Spleen (tissue), 13 donors: ENCODE measurements at places on chromosomes 6 and 20.
A peak's percentile ranks its signal among the peaks of the same experiment; 100 is the strongest.

DNA sequence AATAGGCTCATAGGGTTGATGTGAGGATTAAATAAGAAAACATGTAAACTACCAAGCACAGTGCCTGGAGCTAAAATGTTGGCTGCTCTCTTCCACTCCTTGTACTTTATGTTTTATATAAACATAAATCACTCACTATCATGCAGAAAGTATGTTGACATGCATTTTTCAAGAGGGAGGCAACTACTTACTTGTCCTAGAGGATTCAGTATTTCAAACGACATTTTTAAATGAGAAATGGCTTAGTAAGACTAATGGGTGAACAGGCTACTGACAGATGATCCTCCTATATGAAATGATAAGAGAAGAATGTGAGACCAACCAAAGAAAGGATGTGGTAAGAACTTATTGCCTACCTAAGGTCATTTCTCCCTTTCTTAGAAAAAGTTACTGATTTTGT, 21.0 kb downstream of the LATS1 start:
- no peak for DNase-seq

GRCh38 chr20:18138639-18139583, 1.2 kb downstream of the KAT14 start:
- DNase-seq = no peak

- DNase-seq = no peak
Observed at GRCh38 chr6:161164182-161164625, 109.7 kb downstream of the AGPAT4 start.

- no peak for DNase-seq
Observed at GRCh38 chr20:20203784-20204183, 151.5 kb downstream of the CFAP61 start.

DNA sequence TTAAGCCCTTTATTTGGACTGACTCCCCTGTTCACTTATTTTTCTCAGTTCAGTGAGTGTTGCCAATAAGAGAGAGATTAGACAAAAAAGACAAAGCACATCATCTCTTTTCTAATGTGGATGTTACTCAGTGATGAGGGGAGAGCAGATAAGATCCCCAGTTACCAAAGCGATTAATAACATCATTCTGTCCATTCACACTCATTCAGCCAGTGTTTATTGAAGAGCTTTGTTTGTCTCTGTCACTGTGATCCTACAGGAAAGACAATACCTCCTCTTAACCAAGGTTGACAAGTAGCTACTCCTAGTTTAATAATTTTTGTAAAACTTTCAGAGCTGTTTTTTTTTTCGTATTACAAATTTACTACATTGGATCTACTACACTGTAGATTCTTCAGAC, 163.0 kb downstream of the EYA4 start:
- no peak for DNase-seq

GRCh38 chr6:139030228-139030963, 1.9 kb downstream of the ABRACL start:
- no peak for DNase-seq

GRCh38 chr20:50516180-50516934, 6.2 kb downstream of the PTPN1 start:
- DNase-seq = no peak

GRCh38 chr6:121639021-121639420, 203.6 kb downstream of the GJA1 start:
- no peak for DNase-seq

DNA sequence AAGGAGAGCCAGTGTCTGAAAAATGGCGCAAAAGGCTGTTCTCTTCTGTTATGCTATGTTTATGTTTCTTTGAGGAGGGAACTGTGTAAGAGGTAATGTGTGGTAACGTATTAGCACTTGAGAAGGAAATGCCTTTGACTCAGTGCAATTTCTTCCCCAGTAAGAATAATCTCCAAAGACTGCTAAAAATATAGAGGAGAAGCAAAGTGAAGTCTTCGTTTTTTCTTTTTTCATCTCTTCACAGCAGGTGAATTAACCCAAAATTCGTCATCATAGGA, 47.1 kb upstream of the IFNGR1 start:
- no peak for DNase-seq

DNA sequence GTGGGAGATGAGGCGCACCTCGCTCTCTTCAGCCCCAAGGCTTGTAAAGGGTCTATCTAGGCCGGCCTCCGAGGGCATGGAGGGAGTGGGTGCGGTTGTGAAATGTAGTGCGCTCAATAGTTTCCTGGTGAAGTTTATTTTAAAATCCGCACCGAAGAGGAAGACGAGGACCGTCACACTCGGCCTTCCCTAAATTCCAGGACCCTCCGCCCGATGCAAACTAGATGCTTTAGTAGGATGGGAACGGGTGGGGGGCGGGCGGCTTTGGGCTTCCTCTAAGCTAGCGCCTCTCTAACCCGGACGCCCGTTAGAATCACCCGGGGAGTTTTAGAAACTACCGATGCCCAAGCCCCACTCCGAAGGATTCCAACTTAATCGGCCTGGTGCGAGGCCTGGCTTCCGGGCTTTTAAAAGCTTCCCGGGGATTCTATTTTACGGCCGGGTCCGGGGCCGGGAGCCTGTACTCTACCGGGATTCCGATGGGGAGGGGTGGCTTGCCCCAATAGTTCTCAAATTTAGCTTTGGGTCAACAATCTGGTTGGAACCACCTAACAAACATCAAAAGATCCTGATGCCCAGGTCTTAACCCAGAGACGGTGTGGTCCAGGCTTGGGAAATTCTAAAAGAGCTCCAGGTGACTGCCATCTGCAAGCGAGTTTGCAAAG, 548 bp upstream of the BCAS4 start:
- peak; percentile 78 for DNase-seq

DNA sequence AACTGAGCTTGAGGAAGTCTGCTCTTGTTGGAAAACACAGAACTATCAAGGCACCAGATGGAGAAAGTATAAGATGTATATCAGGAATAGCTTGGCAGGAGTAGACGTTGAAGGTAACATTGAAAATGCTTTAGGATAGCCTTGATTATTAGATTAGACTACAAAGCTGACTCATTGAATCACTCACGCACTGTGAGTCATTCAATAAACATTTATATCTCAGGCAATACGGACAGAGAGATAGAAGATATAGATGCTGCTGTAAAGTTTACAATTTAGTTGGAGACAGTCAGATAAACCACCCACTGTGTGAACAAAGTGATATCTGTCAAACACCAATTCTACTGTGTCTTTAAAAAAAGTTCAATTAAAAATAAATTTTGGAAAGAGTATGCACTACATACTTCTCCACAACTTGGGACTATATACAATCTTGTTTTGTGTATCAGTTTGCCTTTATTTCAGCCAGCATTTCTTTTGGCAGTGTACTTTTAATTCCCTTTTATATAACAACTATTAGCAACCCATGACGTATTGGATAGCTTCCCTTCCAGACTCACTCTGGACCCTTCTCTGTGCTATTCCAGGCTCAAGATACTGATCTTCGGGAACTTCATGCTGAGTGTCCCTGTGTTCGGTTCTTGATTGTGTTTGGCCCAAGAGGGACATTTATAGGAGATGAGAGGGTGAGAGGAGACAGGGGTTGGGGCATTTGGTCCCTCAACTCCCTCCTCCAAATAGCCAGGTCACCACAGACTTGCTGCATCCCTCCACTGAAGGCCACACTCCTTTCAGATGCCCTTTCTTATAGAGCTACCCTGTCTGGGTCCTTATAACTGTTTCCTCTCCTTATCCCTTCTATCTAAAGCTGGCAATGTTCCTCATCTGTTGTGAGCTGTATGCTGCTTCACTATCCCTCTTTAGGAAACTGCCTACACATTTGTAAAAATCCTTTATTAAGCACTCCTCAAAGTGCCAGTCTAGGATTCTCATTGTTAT, 176.6 kb upstream of the PTPRK start:
- DNase-seq = no peak

DNA sequence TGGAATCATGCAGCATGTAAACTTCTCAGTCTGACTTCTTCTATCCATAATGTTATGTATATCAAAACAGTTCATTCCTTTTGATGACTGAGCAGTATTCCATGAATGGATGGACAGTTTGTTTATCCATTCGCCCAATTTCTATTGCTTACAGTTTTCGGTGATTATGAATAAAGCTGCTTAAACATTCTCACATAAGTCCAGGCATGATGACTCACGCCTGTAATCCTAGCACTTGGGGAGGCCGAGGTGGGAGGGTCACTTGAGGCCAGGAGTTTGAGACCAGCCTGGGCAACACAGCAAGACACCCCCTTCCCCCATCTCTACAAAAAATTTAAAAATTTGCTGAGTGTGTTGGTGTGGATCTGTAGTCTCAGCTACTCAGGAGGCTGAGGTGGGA, 22.9 kb upstream of the HMGA1 start:
- DNase-seq = peak; percentile 12

DNA sequence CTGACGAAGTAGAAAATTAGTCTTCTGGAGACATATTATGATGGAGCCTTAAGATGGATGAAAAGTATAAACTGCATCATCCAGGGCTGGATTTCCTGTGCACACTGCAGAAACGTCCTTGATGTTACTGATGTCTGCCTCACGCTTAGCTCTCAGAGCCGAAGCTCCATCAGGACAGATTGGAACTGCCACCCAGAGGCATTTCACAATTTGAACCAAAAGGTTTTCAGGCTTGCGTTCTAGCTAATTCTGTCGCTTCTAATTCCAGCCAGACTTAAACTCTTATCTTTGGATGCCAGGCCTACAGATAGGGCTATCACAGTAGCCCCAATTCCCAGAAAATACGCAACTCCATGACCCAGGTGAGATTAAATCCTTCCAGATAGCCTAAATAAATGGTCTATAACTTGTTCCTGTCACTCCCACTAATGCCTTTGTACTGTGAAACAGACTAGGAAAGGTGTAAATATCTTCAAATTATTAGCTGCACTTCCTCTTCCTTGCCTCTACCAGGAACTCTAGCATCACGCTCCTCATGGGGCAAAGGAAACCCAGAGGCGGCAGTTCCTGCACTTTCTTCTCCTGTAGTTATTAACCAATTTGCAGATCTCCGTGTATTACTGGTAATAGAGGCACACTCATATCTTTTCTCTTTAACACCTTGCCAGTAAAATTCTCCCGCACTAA, 634.6 kb downstream of the PRKN start:
- no peak for DNase-seq

GRCh38 chr20:22507240-22507961, 77.0 kb downstream of the FOXA2 start:
- DNase-seq = no peak

GRCh38 chr6:160667639-160668481, 3.8 kb upstream of the LPA start:
- no peak for DNase-seq

DNA sequence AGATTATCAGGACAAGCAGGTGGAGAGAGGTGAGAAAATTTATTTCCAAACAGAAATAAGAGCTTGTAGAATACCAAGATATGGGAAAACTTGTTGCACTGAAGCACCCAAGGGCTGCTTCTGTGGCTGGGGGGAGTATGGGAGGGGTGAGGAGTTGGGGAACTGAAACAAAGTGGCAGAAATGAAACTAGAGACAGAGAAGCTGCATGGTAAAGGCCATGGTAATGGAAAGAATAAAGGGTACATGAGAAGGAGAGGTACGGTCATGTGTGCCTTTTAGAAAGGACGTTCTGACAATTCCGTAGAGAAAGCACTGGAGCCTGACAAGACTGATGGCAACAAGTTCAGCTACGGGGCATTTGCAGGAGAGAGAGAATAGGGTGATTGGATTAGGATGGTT, 51.6 kb upstream of the RIN2 start:
- no peak for DNase-seq

GRCh38 chr6:22003287-22003686, 293.5 kb downstream of the PRL start:
- DNase-seq = no peak

- peak; percentile 63 for DNase-seq
Observed at GRCh38 chr6:169216830-169217229, 36.8 kb downstream of the THBS2 start.

GRCh38 chr6:157054531-157054979, 268.8 kb downstream of the TMEM242 start:
- no peak for DNase-seq

DNA sequence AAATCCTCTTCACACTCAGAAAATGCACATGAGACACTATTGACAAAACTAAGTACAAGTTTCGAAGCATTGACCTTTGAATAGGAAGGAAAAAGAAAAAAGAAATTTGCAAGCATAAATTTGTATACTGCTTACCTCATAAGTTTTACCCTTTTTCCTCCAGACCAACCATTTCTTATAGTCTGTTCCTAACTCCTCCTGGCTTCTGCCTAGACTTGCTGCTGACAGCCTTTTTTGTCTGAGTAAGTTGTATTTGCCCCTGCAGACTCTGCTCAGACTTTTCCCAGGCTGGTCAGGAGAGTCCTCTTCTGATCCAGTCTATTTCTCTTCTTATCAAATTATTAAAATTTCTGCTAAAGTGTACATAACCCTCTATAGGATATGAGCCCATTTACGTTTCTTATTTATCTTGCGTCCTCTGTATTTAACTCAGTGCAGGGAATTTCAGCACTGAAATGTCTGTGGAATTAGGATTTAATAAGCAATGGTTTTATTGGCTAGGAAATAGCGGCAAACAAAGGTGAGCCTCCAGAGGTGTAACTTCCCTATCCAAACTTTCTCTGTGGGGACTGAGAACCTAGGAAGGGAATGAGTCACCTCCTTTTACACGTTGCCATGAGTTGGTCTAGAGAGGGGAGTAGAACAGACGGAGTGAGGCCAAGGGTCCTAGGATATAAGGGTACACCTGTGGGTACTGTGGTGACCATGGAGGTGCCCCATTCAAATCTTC, 207.1 kb upstream of the MARCKS start:
- DNase-seq = no peak

DNA sequence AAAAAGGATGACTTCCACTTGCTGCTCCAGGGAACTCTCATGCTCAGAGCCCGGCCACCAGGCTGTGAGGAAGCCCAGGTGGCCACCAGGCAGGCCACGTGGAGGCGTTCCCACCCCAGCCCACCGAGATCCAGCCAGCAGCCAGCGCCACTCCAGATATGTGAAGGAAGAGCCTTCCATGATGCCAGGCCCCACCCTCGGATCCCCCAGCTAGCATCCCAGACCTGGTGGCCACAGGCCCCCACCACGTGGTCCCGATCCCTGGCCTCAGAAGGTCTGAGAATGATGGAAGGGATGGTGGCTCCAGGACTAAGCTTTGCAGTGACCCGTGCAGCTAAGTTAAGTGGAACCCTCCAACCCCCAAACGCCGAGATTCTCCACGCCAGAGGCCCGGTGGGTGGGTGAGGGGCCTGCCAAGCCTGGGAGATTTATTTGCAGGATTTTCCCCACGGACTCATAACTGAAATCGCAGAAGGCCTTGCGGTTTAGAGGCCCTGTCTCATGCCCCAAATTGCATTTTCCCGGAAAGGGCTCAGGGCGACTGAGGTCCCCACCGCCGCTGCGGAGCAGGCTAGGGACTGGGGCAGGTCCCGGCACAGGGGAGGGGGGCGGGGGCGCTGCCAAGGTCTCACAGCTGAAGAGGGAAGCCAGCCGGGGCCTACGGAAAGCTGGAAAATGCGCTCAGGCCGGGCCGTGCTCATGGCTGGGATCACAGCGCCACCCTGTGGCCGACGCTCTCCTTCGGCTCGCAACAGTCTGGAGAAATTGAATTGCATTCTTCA, 31.1 kb upstream of the CST7 start:
- DNase-seq = peak; percentile 86
